ENCODE measurements at places on chromosomes 1 and 21. TPM values are rescaled to one million over a fixed set of nuclear protein-coding genes. Genes with fewer than 3 reads are reported as not detected.

- no peak for DNase-seq
- H3K27me3 ChIP-seq = peaks cover 6% of the 10 kb centered on the region
- no peaks in the 10 kb centered on the region for H3K36me3 ChIP-seq
- H3K27ac ChIP-seq = no peak overlapping the region
- no peak overlapping the region for H3K4me3 ChIP-seq
These were observed 363.5 kb upstream of the USP24 start for GRCh38 chr1:55578646-55579045.

GRCh38 chr1:182149411-182149965 is 88.0 kb upstream of the ZNF648 start:
- H3K27ac ChIP-seq = no peak overlapping the region
- DNase-seq = peak; percentile 15
- H3K4me1 ChIP-seq = peaks cover 5% of the 10 kb centered on the region
- no peaks in the 10 kb centered on the region for H3K27me3 ChIP-seq

- no peak for DNase-seq
- H3K36me3 ChIP-seq = no peaks in the 10 kb centered on the region
- H3K27ac ChIP-seq = no peak overlapping the region
- no peaks in the 10 kb centered on the region for H3K27me3 ChIP-seq
These were observed 1019.2 kb downstream of the TTLL7 start for GRCh38 chr1:82979593-82980236.

- H3K36me3 ChIP-seq = no peaks in the 10 kb centered on the region
- H3K4me1 ChIP-seq = no peaks in the 10 kb centered on the region
These were observed 49.0 kb downstream of the MAP10 start for GRCh38 chr1:232853994-232854797.

GRCh38 chr21:37767984-37768383 is 148.3 kb downstream of the KCNJ6 start:
- no peak for DNase-seq
- H3K27me3 ChIP-seq = peaks cover 2% of the 10 kb centered on the region
- no peaks in the 10 kb centered on the region for H3K36me3 ChIP-seq
- no peak overlapping the region for H3K4me3 ChIP-seq

DNA sequence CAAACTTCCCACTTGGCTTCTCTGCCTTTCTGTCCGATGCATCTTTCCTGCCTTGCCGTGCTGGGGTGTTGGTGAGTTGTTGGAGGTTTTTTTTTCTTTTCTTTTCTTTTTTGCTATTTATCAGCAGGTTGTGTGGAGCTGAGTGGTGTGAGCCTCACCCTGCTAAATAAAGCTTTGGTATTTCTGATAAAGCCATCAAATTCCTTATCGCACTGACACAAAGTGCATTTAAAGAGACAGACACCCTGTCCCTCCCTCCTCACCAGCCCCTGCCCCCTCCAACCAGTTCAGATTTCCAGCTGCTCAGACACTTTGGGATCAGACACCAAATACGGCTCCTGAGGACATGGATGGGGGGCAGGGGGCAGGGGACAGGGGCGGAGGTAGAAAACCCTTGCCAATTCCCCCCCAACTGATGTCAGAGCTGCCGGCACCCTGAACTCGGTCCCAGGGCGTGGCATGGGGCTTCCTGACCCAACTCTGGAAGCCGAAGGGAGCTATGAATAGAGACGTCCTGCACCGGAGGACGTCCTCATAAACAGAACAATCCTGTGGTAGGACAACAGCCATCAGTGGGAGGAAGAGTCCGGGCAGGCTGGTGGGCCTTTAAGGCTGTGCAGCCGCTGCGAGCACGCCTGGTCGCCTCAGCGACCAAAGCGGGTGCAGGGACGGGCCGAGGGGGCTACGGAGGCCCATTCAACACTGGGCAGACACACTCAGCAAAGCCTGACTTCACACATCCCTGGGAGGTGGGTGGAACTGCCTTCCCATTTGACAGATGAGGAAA is 79.0 kb downstream of the CASZ1 start:
- DNase-seq = no peak
- H3K4me3 ChIP-seq = no peak overlapping the region
- no peak overlapping the region for H3K27ac ChIP-seq
- H3K27me3 ChIP-seq = no peaks in the 10 kb centered on the region
- H3K36me3 ChIP-seq = no peaks in the 10 kb centered on the region

GRCh38 chr1:46278807-46279206 is 24.6 kb downstream of the LRRC41 start:
- no peak overlapping the region for H3K4me3 ChIP-seq
- DNase-seq = no peak
- H3K27me3 ChIP-seq = no peaks in the 10 kb centered on the region
- peaks cover 70% of the 10 kb centered on the region for H3K36me3 ChIP-seq
- H3K27ac ChIP-seq = no peak overlapping the region

DNA sequence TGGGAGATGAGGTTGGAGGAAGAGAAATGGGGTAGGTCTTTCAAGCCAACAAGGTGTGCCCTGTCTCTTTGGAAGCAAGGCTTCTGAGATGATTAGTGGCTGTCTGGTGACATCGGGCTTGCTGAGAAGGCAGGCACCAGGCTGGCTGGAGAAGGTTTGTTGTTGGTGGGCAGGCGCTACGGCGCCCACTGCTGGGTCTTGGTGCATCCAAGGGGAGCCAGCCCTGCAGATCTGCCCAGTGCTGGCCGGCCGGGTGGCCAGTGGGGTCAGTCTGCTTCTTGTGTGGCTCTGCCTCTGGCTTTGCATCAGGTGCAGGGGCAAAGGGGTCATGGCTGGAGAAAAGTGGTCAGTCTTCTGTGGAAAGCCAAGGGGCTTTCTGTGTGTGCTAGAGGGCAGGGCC is 126.2 kb downstream of the TLR5 start:
- H3K27ac ChIP-seq = no peak overlapping the region
- H3K4me1 ChIP-seq = no peaks in the 10 kb centered on the region
- no peaks in the 10 kb centered on the region for H3K36me3 ChIP-seq
- H3K27me3 ChIP-seq = no peaks in the 10 kb centered on the region
- no peak overlapping the region for H3K4me3 ChIP-seq

- no peaks in the 10 kb centered on the region for H3K36me3 ChIP-seq
- no peaks in the 10 kb centered on the region for H3K4me1 ChIP-seq
- no peak for DNase-seq
These were observed 13.2 kb downstream of the ESRRG start for GRCh38 chr1:216710055-216710454.

GRCh38 chr1:11535761-11536572 is 57.0 kb downstream of the DISP3 start:
- no peaks in the 10 kb centered on the region for H3K4me1 ChIP-seq
- no peaks in the 10 kb centered on the region for H3K27me3 ChIP-seq
- H3K27ac ChIP-seq = no peak overlapping the region
- no peaks in the 10 kb centered on the region for H3K36me3 ChIP-seq
- no peak for DNase-seq

GRCh38 chr1:218444588-218444987 is 99.5 kb downstream of the TGFB2 start:
- H3K4me1 ChIP-seq = no peaks in the 10 kb centered on the region
- DNase-seq = no peak
- H3K27me3 ChIP-seq = no peaks in the 10 kb centered on the region
- H3K27ac ChIP-seq = no peak overlapping the region

DNA sequence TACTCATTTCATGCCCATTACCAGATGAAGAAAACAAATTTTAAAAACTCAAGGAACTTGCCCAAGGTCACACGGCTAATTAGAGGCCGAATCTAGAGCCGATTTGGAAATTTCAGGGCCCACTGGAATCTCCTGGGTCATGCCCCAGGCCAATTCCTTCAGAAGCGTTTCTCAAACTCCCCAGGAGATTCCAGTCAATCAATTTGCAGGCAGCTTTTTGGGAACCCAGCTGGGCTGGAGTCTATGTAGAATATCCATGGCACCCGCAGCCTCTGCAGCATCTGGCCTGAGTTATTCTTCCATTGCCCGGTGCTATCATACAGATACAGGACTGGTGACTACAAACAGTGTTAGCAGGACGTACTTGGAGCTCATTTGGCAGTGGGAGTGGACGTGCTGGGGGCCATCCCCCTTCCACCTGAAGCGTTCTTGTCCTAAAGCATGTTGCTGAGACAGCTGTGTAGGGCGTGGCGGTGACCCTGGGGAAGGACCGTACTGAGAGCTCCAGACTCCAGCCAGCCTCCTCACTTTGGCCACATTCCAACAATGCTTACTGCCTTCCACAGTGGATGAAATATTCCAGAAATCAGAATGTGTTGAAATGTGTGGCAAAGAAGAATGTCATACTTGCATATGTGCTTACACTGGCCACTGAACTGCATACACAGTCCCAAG is 38.3 kb downstream of the ABCG1 start:
- no peaks in the 10 kb centered on the region for H3K27me3 ChIP-seq
- H3K27ac ChIP-seq = no peak overlapping the region
- DNase-seq = no peak
- no peak overlapping the region for H3K4me3 ChIP-seq
- no peaks in the 10 kb centered on the region for H3K4me1 ChIP-seq

- no peak overlapping the region for H3K4me3 ChIP-seq
- no peak overlapping the region for H3K27ac ChIP-seq
- no peaks in the 10 kb centered on the region for H3K4me1 ChIP-seq
- H3K27me3 ChIP-seq = no peaks in the 10 kb centered on the region
These were observed 714.7 kb downstream of the NCAM2 start for GRCh38 chr21:21712748-21713520.

The OPTC gene
- polyA plus RNA-seq = not detected

The RGS1 gene
- polyA plus RNA-seq = 75.0 TPM

The AKR1A1 gene
- 256 TPM for polyA plus RNA-seq

The TIE1 gene
- 18.7 TPM for polyA plus RNA-seq

All from large intestine (tissue), 12 donors.